ENCODE measurements at places on chromosomes 13 and 19.

DNA sequence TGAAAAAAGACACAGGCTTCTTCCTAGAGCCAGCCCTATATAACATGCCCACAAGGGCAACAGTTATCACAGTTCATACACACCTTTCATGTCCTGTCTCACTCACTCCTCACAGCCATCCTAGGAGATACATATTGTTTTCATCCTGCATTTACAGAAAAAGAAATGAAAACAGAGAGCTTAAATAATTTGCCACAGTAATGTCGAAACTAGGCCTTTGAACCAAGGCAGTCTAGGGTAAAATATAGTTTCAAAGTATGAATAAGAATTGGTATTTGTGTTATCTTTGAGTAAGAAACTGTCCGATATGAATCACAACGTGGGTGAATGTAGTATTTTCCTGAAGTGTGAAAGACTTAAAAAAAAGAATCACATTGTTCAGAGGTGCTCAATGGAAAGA is 26.8 kb downstream of the CLDN10 start:
- DNase-seq, result no peak

GRCh38 chr19:41541990-41542584 is 33.9 kb upstream of the CEACAM21 start:
- peak; percentile 74 for DNase-seq

DNA sequence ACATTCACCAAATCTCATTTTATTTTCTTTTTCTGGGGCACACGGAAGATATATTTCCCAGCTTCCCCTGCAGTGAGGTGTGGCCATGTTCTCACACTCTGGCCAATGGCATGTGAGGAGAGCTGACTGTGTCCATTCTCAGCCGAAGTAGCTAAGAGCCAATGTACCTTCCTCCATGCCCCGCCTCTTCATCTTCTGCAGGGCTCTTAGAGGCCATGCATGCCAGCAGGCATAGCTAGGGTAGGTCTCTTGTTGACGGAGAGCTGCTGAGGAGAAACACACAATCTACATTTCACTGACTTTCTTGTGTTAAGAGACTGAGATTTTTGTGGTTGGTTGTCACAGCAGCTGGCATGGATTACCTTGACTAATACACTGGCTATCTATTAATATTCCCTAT is 9.8 kb upstream of the MICU2 start:
- no peak for DNase-seq

GRCh38 chr19:38699027-38699346 is 45.3 kb downstream of the CAPN12 start:
- DNase-seq, result no peak

DNA sequence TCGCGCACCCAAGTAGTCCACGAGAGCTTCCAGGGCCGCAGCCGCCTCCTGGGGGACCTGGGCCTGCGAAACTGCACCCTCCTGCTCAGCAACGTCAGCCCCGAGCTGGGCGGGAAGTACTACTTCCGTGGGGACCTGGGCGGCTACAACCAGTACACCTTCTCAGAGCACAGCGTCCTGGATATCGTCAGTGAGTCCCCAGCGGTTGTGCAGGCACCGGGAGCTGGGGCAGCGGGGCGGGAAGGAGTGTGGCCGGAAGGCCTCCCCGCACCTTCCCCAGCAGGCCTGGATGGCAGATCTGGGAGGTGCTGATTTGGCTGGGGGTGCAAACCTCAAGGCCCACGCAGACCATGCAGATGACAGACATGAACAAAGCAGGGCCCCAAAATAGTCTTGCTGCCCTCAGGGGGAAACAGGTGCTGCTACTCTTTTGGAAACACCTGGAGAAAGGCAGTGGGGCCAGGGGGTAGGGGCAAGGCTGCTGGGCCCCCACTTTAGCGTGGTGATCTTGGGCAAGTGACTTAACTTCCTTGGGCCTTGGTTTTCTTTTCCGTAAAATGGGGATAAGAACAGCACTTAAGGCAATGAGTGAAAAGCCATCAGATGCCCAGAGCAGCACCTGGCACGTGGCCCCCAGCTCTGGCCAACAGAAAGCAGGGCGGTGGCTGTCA is 4.0 kb downstream of the MAG start:
- DNase-seq, result no peak
